Substantia nigra (tissue), 51 donors: ENCODE measurements at places on chromosomes 5 and 9.

DNA sequence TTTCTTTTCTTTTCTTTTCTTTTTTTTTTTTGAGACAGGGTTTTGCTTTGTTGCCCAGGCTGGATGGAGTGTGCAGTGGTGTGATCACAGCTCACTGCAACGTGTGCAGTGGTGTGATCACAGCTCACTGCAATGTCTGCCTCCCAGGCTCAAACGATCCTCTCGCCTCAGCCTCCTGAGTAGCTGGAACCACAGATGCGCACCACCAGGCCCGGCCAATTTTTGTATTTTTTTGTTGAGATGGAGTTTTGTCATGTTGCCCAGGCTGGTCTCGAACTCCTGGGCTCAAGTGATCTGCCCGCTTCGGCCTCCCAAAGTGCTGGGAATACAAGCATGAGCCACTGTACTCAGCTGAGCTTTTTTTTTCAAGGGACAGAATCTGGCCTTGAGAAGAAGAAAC, 36.8 kb upstream of the TJP2 start:
- DNase-seq: no peak

DNA sequence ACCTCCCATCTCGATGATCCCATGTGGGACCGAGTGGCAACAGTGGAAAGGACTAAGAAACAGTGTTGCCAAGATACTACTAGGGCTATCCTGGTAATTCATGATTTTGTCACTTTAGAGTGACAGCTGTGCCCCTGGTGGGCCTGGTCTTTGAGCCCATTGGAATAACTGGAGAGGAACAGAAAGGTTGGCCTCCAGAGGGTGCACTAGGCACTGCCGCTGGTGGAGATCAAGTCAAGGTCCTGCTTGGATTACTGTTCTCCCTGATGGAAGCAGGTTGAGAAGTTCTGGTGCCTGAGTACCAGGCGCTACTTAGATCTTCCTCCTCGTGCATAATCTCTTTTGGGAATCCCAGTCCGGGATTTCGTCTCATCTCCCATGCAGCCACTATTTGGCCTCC, 129.6 kb downstream of the SEC61B start:
- DNase-seq: no peak

DNA sequence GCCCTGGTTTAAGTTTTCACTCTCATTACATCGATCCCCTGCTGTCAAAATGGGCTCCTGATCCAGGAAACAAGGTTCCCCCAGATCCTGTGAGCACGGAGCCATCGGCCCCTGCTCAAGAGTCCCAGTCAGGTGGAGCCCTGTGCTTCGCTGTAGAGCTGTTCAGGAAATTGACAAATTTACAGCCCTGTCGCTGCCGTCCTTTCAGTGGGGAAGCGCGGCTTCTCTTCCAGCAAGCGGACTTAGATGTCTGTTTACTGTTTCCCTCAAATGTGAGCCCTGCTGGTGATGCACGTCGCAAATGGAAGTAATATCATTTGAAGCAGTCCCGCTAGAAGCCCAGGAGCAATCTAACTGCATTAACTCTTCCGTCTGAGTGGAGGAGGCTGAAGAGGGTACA, 760.9 kb upstream of the WWC1 start:
- no peak for DNase-seq

DNA sequence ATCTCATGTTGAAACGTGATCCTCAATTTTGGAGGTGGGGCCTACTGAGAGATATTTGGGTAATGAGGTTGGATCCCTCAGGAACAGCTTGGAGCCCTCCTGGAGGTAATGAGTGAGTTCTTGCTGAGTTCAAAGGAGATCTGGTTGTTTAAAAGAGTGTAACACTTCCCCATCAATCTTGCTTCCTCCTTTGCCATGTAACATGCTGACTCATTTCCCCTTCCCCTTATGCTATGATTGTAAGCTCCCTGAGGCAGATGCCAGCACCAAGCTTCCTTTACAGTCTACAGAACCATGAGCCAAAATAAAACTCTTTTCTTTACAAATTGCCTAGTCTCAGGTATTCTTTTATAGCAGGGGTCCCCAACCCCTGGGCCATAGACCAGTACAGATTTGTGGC, 352.3 kb downstream of the SLCO4C1 start:
- DNase-seq: no peak

GRCh38 chr9:34079181-34079580, 30.5 kb upstream of the UBAP2 start:
- DNase-seq: no peak

- DNase-seq: no peak
These were observed 126.1 kb downstream of the GAS1 start for GRCh38 chr9:86821006-86821845.

DNA sequence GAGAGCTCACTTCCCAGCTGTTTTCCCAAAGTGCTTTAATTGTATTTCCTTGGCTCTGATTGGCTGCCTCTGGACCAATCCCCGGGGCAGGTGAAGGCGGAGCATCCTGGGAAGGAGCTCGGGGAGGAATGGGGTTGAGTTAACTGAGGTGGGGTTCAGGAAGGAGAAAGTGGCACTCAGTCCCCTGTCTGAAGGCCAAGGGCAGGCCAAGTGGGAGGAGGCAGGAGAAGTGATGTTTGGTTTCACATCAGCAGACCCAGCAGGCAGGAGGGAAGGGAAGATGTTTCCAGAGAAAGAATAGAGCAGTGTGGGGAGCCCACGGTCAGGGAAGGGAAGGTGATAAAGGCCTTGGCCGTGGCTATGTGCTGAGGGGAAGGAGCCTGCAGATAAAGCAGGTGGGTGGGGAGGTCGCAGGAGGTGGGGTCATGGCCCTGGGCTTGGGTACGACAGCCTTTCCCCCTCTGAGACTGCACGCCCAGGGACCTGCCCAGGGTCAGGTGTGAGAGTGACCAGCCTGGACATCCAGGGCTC, 3.1 kb downstream of the TSPAN17 start:
- no peak for DNase-seq

DNA sequence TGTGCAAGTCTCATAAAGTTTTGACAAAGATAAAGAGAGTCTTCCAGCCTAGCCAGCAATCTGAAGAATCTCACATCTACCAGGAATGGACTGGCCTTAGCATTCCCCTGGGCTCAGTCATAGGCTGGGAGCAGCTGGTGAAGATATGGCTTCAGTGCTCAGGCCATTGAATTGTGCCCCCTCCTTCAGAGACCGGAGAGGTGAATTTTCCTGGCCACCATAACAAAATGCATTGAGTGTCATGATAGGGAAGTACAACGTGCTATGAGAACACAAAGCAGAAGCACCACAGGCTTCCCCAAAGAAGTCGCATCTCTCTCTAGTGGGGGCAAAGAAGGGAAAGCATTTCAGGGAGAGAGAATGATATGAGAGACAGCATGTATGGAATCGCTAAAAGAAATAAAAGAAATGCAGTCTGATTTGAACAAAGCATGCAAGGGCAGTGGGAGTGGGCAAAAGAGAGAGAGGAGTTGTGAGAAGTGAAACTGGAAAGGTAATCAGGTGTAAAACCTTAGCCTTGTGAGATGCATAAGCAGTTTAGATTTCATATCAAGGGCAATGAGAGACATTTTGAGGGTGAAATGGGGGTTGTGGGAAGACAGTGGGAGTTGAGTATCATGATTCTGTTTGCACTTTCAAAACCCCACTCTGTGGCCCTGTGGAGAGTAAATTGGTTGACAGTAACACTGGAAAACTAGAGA, 57.1 kb upstream of the NMUR2 start:
- no peak for DNase-seq

GRCh38 chr9:112618385-112619009, 99.4 kb downstream of the INIP start:
- no peak for DNase-seq

DNA sequence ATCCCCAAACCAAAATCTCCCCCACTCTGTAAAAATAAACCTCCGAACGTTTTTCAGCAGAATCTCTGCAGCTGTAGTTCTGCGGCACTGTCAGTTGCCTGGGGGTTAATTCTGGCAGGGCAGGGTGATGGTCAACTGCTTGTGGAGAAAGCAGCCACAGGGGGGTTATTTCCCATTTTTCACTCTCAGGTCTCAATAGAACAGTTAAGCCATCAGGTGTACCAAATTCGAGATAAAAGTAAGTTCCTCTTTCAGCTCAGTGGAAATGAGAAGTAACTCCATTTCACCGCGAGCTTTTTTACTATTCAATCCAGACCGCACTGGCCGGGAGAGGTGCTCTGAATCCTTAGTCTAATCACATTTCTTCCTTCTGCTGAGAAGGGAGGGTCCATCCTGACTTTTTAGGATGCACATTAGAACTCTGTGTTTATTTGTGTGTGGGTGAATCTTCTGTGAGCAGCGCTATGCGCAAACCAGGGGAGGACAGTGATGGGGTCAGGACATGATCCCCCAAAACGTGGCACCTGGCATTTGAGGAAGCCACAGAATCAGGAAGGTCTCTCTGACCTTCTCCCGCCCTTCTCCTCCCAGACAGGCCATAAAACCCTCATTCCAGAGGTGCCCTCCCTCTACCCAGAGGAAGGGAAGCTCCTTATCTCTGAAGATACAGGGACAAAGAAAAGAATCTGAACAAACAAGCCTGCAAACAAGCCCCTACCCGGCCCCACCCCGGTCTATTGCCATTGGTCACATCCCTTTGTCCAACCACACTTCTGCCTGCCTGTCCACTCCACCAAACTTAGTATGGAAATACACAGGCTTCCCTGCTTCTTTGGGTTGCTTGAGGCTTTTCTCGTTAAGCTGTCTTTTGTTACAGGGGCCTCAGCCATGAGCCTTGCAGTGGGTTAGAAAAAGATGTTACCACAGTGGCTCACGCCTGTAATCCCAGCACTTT, 229.0 kb downstream of the ROR2 start:
- DNase-seq: no peak

DNA sequence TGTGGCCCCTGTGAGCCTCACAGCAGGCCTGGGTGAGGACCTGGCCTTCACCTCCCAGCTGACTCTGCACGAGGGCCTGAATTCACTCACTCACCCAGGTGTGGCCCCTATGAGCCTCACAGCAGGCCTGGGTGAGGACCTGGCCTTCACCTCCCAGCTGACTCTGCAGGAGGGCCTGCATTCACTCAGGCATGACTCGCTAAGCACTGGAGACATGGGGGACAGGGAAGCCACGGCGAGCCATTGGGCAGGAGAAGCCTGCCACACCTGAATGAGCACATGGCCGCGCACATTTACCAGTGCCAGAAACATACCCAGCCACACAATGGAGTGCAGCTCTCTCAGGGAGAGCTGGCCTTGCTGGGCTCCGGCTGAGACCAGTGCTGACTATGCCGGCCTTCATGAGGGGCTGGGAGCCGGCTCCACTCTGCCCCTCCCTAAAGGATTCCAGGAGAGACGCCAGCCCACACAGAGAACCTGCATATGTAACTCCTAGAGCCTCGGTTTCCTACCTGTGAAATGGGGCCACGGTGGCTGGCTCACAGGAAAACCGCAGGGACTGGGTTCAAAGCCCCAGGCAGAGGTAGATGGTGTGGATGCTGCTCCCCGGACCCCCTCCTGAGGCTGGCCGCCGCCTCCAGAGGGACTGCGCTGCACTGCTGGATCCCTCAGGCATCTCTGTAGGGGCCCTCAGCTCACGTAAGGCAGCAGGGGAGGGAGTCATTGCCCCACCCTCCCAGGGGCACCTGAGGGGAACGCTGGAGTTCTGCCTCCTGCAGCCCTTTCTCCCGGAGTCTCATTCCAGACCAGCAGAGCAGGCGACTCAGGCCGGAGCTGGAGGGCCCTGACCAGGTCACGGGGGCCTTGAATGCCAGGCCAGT, 7.2 kb downstream of the ADAMTS2 start:
- DNase-seq: no peak

DNA sequence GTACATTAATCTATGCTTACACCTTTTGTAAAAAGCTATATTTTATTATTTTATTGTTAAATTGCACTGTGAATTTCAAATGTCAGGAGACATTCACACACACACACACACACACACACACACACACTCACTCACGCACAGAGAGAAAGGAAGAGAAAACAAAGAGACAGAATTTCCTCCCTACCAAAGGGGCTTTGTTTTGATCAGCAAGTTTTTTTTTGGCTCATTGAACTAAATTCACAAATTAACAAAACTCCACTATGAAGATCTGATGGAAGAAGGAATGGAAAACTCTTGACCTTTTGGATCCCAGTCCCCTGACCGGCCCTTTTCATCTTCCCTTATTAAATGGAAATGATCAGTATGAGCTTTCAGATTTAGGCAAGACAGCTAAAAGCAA, 161.2 kb downstream of the PDE4D start:
- DNase-seq: no peak

DNA sequence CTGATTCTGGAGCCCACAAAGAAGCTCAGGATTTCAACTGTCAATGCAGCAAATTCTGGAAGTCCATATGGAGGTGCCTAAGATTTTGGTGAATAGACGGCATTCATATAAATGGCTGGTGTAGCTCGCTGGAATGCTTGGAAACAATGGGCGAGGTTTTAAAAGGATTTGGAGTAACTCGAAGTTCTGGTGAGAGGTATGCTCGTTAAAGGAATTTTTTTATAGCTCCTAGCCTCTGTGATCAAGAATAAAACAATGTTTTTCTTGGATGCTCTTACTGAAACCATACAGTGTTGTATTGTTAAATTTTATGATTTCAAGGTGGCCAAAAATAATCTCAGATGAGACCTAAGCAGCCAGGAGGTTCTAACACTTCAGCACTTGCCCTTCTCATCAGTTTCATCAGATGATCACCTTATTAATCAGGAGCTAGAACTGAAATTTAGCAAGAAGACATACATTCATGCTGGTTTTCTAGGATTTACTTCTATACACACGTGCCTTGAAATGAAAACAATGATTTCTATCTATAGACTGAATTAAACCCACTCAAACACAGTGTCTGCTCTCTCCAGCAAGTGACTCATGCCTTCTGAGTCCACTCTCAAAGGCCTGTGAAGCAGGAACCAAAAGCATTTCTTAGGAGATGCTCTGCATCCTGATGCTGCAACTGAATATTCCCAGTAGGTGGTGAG, 79.2 kb downstream of the OTULIN start:
- DNase-seq: no peak

GRCh38 chr9:2531481-2531880, 90.1 kb upstream of the VLDLR start:
- no peak for DNase-seq

DNA sequence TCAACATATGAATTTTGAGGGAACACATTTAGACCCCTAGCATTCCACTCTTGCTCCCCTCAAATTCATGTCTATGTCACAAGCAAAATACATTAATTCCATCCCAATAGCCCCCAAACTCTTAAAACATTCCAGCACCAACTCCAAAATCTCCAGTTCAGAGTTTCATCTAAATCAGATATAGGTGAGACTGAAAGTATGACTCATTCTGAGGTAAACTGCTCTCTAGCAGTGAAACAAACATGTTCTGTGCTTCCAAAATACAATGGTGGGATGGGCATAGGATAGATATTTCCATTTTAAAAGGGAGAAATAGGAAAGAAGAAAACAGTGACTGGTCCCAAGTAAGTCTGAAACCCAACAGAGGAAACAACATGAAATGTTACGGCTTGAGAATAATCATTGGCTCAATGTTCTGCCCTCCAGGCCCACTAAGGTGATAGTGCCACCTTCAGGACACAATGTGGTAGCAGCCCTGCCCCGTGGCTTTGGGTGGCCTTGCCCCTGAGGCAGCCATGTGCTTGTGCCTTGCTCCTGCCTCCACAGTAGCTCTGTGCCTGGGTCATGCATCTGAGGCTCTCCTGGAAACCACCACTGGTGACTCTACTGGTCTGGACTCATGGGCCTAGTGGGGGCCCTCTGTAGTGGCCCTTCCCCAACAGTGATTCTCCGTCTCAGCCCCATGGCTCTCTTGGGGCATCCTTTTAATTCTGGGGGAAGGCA, 36.4 kb upstream of the IPPK start:
- DNase-seq: no peak
